Islet precursor cell (in vitro differentiated cells): ENCODE measurements at places on chromosomes 11 and 22.

- DNase-seq = peak; percentile 87
Measured at GRCh38 chr22:17808693-17809403, 34.6 kb upstream of the BID start.

GRCh38 chr11:2374456-2375201 is 2.5 kb upstream of the CD81 start:
- no peak for DNase-seq

DNA sequence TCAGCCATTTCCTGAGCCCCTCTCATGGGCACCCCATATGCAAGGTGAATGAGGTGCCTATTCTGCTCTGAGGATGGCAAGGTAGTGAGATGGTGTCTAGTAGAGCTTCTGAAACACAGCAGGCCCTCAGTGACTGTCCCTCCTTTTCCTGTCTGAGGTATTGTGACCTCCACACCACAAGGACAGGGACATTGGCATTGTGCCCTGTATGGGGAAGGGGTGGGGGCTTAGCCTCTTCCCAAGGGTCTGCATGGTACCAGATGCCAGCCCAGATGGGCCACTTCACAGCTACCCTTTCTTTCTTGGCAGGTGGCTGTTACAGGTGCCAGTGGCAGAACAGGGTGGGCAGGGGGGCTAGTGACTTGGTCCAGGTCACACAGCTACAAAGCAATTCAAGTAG is 78.8 kb downstream of the CABIN1 start:
- no peak for DNase-seq

DNA sequence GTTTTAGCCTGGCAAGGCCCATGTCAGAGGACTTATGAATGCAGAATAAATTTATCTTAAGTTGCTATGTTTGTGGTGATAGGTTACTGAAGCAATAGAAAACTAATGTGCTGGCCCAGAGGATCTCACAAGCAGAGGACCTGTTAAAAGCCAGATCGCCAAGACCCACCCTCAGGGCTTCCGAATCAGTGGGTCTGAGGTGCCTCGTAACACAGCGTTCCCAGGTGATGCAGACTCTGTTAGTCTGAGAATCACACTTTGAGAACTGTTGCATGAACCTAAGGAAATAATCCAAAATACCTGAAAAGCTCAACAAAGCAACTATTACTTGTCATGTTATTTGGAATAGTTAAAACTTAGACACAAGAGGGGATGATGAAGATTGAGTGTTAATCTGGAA is 6.7 kb upstream of the SCARF2 start:
- DNase-seq = no peak
